ENCODE measurements at places on chromosomes 12 and 14.

GRCh38 chr12:130932061-130932930 is 21.4 kb upstream of the ADGRD1 start:
- DNase-seq: no peak

GRCh38 chr12:116958402-116959197 is 47.9 kb downstream of the FBXW8 start:
- no peak for DNase-seq

- no peak for DNase-seq
Measured at GRCh38 chr14:55103005-55103640, 25.9 kb upstream of the LGALS3 start.

GRCh38 chr12:27940756-27941402 is 31.7 kb downstream of the PTHLH start:
- DNase-seq: peak; percentile 29

- DNase-seq: no peak
Measured at GRCh38 chr12:47739979-47740378, 14.7 kb upstream of the ENDOU start.

DNA sequence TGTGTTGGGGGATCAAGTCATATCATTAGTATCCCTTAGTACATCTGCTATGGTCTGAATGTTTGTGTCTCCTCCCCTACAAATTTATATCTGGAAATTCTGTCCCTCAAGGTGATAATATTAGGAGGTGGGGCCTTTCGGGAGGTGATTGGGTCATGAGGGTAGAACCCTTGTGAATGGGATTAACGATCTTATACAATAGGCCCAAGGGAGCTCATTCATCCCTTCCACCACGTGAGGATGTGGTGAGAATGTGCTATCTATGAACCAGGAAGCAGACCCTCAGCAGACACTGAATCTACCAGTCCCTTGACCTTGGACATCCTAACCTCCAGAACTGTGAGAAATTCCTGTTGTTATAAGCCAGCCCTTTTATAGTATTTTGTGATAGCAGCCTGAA is 110.7 kb downstream of the PTCSC3 start:
- DNase-seq: no peak

DNA sequence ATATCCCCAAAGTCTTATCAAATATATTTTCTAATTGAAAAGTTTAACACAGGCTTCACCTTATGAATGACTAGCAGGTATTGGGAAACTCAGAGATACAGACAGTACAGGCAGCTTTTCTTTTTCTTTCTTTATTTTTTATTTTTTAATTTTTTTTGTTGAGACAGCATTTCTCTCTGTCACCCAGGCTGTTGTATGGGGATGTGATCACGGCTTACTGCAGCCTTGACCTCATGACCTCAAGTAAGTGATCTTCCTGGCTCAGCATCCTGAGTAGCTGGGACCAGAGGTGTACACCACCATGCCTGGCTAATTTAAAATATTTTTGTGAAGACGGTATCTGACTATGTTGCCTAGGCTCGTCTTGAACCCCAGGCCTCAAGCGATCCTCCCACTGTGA is 85.0 kb downstream of the BRMS1L start:
- DNase-seq: no peak

GRCh38 chr12:11929714-11930113 is 141.0 kb upstream of the BCL2L14 start:
- DNase-seq: no peak

- DNase-seq: no peak
Measured at GRCh38 chr14:54512393-54512792, 2.7 kb downstream of the CGRRF1 start.

DNA sequence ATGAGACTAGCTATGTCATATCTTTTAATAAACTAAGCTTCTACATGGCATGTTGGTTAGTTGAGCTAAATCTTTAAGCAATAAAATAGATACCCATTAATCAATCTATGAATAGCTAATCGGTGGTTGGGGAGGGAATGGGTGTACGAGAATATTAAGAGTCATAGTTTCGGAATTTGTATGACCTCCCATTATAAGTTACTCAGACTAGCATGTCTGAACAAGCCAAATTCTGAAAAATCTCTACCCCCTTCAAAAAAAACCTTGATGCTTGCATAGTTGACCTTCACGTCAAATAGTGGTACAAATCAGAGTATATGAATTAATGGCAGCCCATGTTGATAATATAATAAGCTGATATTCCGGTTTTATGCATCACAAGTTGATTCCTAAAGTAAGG is 60.0 kb downstream of the PLEKHG7 start:
- DNase-seq: no peak

DNA sequence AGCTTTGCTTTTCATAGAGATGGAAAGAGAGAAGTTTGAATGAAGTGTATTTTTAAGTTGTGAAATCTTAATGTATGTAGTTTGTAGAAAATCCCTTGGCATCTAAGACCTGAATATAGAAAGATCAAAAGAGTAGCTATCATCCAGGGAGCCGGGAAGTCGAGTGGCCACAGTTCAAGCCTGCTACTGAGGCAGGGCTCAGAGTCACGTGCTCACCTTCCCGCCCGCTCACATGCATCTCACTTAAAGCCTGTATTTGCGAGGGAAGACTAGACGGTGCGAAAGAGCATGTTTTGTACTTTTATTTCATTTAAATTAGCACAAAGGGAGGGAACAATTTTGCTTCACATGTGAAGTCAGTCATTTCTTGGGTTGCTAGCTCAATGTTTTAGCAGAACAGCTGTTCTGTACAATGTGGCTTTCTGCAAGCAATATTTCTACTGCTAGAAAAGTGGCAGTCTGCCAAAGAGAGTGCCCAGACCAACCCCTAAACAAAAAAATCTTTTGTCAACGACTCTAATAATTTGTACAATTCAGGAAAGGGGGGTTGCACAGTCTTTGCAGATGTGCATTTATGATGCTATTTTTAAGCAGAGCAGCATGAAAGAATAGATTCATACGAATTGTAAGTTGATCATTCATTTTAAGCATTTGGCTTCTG is 290.7 kb downstream of the NPAS3 start:
- no peak for DNase-seq

DNA sequence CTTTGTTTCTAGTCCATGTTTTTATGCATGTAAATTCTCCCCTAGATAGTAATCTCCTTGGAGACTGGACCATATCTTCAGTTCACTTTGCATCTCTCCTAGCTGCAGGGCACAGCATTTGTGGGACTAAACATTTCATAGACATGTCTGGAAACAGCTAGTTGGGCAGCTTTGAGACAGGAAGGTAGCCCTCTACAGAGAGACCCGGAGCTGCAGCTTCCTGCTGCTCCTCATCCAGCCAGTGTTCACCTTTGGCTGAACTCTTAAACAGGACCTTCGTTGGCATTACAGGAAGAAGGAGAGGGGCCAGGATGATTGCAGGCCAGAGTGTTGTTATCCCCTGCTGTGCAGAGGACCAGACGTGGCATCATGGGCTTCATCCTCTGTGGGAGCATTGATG is 52.9 kb downstream of the GNS start:
- DNase-seq: no peak

DNA sequence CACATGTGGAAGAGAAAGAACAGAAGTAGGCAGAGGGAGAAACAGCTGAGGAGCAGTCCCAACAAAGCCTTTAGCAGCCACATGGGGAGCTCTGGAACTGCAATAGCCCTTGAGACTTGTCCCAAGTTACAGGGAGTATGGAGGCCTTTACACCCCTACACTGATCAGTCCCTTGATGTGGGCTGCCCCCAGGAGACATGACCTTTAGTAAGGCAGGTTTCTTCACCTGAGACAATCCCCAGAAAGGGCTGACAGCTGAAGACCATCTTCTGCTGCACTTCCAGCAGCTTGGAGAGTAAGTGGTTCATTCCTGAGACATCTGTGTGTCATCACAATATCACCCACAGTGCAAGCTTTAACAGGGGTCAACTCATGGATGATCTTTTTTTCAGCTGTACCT is 8.6 kb upstream of the SNAPC1 start:
- DNase-seq: no peak

All from stimulated activated CD8-positive, alpha-beta memory T cell treated with anti-CD3 and anti-CD28 coated beads, Interleukin-2, amount 100 ng/mL, for 1 hour (primary cell).